Stimulated activated CD8-positive, alpha-beta memory T cell treated with anti-CD3 and anti-CD28 coated beads, Interleukin-15, amount 100 ng/mL, for 24 hours (primary cell): ENCODE measurements at places on chromosomes 2 and 18.

DNA sequence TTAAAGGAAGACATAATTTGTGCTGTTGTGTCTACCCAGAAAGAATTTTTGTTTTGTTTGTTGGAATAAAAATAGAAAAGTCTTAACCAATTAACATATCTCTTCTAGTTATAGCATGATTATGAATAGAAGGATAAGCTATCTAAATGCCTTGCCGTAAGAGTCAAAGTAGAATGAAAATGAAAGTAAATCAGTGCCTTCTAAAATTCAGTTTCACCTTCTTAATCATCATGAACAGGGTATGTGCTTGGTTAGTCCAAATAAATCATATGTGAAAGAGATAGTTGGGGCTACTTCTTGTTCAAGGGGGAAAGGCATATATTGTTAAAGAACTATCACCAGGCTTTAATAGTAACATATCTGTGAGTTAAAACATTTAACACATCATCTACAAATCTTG is 91.5 kb downstream of the GULP1 start:
- no peak for DNase-seq

- no peak for DNase-seq
These were observed 19.6 kb upstream of the IL1R1 start for GRCh38 chr2:102122909-102123308.

DNA sequence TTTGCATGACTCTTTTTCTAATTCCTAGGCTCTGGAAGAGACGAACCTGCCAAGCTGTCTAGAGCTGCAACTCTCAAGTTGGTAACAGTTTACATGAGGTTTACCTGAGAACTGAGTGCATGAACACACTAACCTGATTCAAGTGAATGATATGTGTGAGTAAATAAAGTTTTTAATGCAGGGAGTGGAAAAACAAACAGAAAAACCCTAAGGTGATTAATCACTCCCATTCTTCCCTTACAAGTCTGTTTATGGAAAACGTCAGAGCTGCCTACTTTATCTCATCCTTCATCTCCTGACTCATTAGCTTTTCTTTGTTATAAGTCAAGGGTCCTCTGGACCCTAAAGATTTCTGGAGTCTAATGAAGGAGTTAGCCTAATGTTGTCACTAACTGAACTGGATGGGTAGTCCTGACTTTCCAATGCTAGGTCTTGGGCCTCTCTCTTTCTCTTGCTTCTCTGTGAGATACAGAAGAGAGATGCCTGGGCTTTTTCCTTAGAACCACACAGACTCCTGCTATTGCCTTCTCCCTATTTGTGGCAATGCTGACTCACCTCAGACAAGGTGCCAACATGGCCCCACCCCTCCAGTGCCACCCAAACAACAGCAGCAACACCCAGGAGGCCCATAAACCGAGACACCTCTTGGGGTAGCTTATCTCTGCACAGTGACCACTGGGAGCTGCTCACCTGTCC is 952.4 kb downstream of the EPHA4 start:
- no peak for DNase-seq

GRCh38 chr2:136251197-136251884 is 133.4 kb upstream of the CXCR4 start:
- no peak for DNase-seq

DNA sequence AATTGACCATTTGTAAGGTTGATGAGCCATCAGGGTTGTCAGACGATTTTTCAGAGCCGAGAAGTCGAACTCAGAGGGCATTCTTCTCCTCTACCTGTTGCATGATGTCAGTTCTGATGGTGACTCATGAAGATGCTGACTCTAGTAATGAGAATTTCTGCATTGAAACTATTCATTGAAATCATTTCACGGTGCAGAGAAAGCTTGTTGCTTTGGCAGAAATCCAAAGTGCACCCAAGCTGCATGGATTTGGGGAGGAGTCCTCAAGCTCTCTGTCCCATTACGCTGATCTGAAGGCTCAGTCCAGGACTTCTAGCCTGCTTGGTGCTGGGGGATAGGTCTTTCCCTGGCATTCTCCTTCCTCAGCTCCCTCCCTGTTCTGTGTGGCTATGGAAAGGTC is 125.7 kb upstream of the PXDN start:
- no peak for DNase-seq

DNA sequence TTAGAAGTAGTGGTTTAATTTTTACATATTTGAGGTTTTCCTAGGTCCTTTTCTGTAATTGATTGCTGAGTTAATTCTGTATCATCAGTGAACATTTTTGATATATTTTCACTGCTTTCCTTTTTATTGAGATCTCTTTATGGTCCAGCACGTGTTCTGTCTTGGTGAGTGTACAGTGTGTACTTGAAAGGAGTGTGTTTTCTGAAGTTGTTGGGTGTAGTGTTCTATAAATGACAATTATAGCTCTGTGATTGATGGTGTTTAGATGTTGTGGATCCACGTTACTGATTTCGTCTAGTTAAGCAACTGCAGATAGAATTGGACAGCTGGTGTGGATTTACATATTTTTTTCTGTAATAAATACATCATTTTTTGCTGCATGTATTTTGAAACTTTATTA is 32.7 kb downstream of the AGFG1 start:
- DNase-seq, result no peak

- no peak for DNase-seq
These were observed 1.4 kb upstream of the EHD3 start for GRCh38 chr2:31232586-31232985.

GRCh38 chr18:59833785-59834184 is 66.0 kb upstream of the PMAIP1 start:
- no peak for DNase-seq

DNA sequence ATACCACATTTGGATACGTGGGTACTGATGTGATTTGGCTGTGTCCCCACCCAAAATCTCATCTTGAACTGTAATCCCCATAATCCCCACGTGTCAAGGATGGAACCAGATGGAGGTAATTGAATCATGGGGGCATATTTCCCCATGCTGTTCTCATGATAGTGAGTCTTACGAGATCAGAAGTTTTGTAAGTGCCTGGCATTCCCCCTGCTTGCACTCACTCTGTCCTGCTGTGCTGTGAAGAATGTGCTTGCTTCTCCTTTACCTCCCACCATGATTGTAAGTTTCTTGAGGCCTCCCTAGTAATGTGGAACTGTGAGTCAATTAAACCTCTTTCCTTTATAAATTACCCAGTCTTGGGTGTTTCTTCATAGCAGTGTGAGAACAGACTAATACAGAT is 70.3 kb downstream of the CHST9 start:
- DNase-seq, result no peak

DNA sequence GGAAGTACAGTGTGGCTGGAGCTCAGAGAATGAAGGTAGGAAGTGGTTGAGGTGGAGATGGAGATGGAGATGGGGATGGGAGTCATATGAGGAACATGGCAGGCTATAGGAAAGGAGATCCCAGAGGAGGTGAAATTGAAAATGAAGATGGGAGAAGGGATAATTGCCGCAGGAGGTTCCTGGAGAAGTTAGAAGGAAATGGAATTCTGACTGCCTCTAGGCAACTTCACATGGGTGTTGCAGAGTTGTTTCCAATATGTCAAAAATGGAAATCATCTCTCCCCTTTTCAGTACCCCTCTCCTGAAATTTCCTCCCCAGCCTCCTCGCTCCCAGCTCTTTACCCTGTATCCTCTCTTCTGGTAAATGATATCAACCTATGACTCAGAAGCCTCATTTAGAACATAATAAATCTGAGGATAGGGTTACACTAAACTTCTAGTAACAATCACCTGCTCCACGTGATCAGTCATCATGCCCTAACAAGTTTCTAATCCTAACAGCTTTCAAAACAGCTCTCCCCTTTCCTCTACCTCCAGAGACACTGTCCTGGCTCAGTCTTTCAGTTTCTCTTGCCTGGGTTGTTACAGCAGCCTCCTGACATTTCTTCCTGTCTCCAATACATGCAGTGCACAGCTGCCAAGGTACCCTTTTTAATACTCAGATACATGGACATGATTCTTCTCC is 201.9 kb upstream of the RBMS1 start:
- DNase-seq, result no peak

- DNase-seq, result no peak
These were observed 262.7 kb downstream of the SETBP1 start for GRCh38 chr18:44943311-44943881.

DNA sequence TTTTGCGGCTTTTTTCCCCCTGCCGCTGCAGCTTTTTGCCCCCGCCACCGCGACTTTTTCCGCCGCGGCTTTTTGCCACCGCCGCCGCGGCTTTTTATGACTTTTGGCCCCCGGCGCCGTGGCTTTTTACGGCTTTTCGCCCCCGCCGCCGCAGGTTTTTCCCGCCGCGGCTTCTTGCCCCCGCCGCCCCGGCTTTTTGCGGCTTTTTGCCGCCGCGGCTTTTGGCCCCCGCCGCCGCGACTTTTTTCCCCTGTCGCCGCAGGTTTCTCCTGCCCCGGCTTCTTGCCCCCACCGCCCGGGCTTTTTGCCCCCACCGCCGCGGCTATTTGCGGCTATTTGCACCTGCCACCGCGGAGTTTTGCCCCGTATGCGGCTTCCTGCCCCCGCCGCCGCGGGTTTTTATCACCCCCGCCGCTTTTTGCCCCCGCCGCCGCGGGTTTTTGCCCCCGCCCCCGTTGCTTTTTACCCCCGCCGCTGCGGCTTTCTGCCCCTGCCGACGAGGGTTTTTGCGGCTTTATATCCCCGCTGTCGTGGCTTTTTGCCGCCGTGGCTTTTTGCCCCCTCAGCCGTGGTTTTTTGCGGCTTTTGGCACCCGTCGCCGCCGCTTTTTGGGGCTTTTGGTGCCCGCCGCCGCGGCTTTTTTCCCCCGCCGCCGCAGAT is 2750.9 kb downstream of the RPIA start:
- no peak for DNase-seq

DNA sequence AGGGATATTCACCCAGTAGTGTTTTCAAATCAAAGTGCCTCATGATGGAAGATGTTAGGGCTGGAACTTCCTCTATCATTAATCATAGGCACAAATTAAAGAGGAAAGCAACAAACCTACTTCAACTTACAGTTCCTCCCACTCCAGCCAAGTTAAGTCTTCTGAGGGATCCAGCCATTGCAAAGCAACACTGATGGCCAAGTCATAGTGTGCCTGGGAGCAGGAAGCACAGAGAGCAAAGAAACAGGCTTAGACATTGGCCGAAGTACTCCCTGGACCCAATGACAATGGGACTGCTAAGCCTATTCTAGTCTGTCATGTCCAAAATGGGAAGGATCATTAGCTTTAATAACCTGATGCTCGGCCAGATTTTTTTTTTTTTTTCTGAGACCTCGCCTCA is 7.0 kb downstream of the C2orf80 start:
- no peak for DNase-seq

DNA sequence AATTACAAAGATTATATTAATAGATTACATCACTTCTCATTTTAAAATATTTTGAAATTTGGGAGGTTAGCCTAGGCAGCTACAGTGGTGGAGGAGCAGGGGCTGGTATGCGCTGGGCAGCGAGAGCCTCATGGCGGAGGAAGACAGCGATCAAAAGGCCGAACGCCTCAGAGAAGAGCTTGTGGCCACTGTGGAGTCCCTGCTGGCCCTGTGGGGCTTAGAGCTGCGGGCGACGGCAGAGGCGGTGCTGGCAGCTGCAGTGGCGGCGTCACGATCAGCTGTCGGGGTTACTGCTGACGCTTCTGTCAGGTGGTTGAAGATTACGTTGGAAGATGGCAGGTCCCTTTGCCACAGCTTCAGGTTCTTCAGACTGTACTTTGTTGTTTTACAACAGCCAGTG is 87.4 kb downstream of the ROCK2 start:
- no peak for DNase-seq

GRCh38 chr2:37376421-37377186 is 32.2 kb downstream of the QPCT start:
- DNase-seq, result no peak

- no peak for DNase-seq
These were observed 140.8 kb downstream of the FIGN start for GRCh38 chr2:163595028-163595427.

DNA sequence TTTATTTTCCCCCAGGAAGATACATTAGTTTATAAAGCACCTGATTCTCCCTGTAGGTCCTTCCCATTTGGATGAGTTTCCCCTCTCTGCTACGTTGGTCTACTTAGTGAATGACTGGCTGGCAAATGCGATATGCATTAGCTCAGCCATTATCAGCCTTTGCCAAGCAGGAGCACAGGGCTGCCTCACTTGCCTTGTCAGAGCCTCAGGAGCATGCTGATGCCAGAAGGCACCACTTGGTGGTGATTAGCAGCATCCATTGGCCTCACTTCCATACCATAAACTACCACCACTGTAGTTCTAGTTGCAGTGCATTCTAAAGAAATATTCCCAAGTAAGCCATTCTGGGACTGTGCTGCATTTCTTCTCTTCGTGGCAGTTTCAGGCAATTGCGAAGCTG is 442.8 kb upstream of the CHST9 start:
- DNase-seq, result no peak

DNA sequence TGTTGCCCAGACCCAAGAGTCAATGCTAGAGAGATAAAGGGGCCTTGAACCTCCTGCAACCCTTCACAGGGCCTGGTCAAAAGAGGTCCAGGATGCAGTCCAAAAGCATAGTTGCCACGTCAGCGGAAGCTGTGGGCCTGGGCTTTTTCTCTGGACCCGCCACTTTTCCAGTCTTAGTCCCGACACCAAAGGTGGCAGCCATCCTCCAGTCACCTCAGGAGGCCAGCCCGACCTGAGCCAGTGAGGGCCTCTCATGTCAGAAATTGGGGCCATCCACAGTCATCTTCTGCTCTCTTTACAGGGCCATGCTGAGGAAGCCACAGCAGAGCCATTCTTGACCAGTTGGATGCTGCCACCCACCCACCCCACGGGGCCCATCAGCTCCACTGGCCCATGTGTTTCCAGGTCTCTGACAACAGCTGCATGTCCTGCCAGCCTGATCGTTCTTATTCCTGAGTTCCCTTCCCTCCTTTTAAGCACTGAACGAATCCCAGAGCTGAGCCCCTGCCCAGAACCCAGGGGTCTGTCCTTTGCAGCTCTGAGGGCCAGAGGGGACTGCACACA is 34.1 kb upstream of the KLHL29 start:
- no peak for DNase-seq

- no peak for DNase-seq
These were observed 1.6 kb upstream of the ALKAL2 start for GRCh38 chr2:289362-290089.

DNA sequence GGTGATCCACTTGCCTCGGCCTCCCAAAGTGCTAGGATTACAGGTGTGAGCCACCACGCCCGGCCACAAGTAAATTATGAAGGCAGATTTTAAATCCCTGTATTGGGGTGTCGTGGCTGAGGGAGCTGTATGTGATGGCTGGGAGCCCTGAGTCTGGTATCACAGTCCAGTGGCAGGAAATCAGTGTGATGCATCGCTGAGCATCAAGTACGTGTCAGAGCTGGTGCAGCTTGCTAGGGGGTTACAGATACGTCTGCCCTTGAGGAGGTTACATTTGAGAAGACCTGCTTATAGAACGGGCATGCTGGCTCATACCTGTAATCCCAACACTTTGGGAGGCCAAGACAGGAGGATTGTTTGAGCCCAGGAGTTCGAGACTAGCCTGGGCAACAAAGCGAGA is 4.3 kb downstream of the ENOSF1 start:
- DNase-seq, result no peak

GRCh38 chr2:224668123-224668909 is 47.8 kb downstream of the CCDC195 start:
- DNase-seq, result no peak
